A549 treated with CORT108297 at 1 μM for 4 hours (cell line): ENCODE measurements at places on chromosomes 3 and 15. TPM values are rescaled to one million over a fixed set of nuclear protein-coding genes. Genes with fewer than 3 reads are reported as not detected.

Gene FANCD2OS
- not detected in 5 replicates for total RNA-seq

Gene PLS1
- total RNA-seq: 11.4 to 14.5 TPM (median 12.9 TPM) in 5 replicates

Gene CCR8
- not detected in 5 replicates for total RNA-seq

Gene GOLGA6L9
- 2.0 to 3.2 TPM (median 2.5 TPM) in 5 replicates for total RNA-seq

Gene HIGD2B
- total RNA-seq: not detected in 5 replicates

Gene FAM174B
- total RNA-seq: 6.5 to 7.9 TPM (median 7.6 TPM) in 5 replicates
